Dermis microvascular lymphatic vessel endothelial cell (primary cell): ENCODE measurements at places on chromosomes 4 and X. TPM values are rescaled to one million over a fixed set of nuclear protein-coding genes. Genes with fewer than 3 reads are reported as not detected.

The CENPVL2 gene
- not detected in 2 replicates for total RNA-seq

The UGT2B17 gene
- total RNA-seq, result not detected in 2 replicates

The EGFL6 gene
- not detected in 2 replicates for total RNA-seq

The CT45A10 gene
- total RNA-seq, result not detected in 2 replicates

The STATH gene
- total RNA-seq, result not detected in 2 replicates

The PRSS12 gene
- total RNA-seq, result 5.9 and 17.8 TPM in 2 replicates

The PRR27 gene
- not detected in 2 replicates for total RNA-seq

The PAGE5 gene
- not detected in 2 replicates for total RNA-seq

The SUPT20HL2 gene
- not detected in 2 replicates for total RNA-seq

The POLR2B gene
- 70.9 and 83.7 TPM in 2 replicates for total RNA-seq

The VSIG4 gene
- not detected in 2 replicates for total RNA-seq

The GEMIN8 gene
- total RNA-seq, result 10.8 and 14.5 TPM in 2 replicates

The MAGEB2 gene
- total RNA-seq, result not detected in 2 replicates

The JCHAIN gene
- total RNA-seq, result not detected in 2 replicates

The ZCCHC18 gene
- total RNA-seq, result 1.2 and 3.3 TPM in 2 replicates

The KIT gene
- 1.2 and 3.7 TPM in 2 replicates for total RNA-seq

The TNIP3 gene
- under 0.01 TPM in 2 replicates for total RNA-seq

The LUZP4 gene
- total RNA-seq, result not detected in 2 replicates

The APOOL gene
- total RNA-seq, result 6.9 and 7.2 TPM in 2 replicates

The CYLC1 gene
- total RNA-seq, result not detected in 2 replicates

The DDX53 gene
- not detected in 2 replicates for total RNA-seq

The DLG3 gene
- 0.89 and 0.90 TPM in 2 replicates for total RNA-seq

The CITED1 gene
- 0.13 TPM in 2 replicates for total RNA-seq

The CTSO gene
- 4.9 and 10.7 TPM in 2 replicates for total RNA-seq

The HSFX3 gene
- total RNA-seq, result not detected in 2 replicates

The HCCS gene
- total RNA-seq, result 16.2 and 20.1 TPM in 2 replicates

The PARM1 gene
- 0.13 TPM in 1 of 2 replicates, not detected in the other for total RNA-seq

The VEGFD gene
- total RNA-seq, result 0.26 and 0.51 TPM in 2 replicates

The GABRB1 gene
- total RNA-seq, result not detected in 2 replicates

The RIBC1 gene
- total RNA-seq, result 0.13 TPM in 2 replicates

The FGF13 gene
- total RNA-seq, result 20.4 and 25.7 TPM in 2 replicates

The USP46 gene
- total RNA-seq, result 7.8 and 10.1 TPM in 2 replicates

The TMPRSS11D gene
- under 0.01 and 0.13 TPM in 2 replicates for total RNA-seq

The NAT8L gene
- under 0.01 TPM in 2 replicates for total RNA-seq

The AADAT gene
- total RNA-seq, result 0.51 and 1.4 TPM in 2 replicates

The PNMA5 gene
- not detected in 2 replicates for total RNA-seq

The KCND1 gene
- 0.13 and 0.25 TPM in 2 replicates for total RNA-seq

The PDZD11 gene
- 28.5 and 35.9 TPM in 2 replicates for total RNA-seq

The RNF175 gene
- total RNA-seq, result not detected in 2 replicates

The ADGRA3 gene
- total RNA-seq, result 8.6 and 15.3 TPM in 2 replicates

The NCAPG gene
- 8.9 and 29.3 TPM in 2 replicates for total RNA-seq

The ADH6 gene
- not detected in 2 replicates for total RNA-seq

The TMEM156 gene
- 0.25 and 0.39 TPM in 2 replicates for total RNA-seq

The NXF2B gene
- not detected in 2 replicates for total RNA-seq

The MAGEE1 gene
- 0.64 and 1.0 TPM in 2 replicates for total RNA-seq

The FAT1 gene
- total RNA-seq, result 0.90 and 2.3 TPM in 2 replicates

The CENPE gene
- 7.0 and 13.5 TPM in 2 replicates for total RNA-seq

The NLRP2B gene
- under 0.01 TPM in 2 replicates for total RNA-seq

The PAGE4 gene
- total RNA-seq, result not detected in 2 replicates

The RNF150 gene
- total RNA-seq, result 0.13 and 0.25 TPM in 2 replicates

The DCX gene
- total RNA-seq, result not detected in 2 replicates

The NXF2 gene
- not detected in 2 replicates for total RNA-seq

The ALPK1 gene
- total RNA-seq, result 1.0 and 1.2 TPM in 2 replicates

The HTN3 gene
- not detected in 2 replicates for total RNA-seq

The GTPBP6 gene
- total RNA-seq, result 28.2 and 33.2 TPM in 2 replicates

The RASL11B gene
- total RNA-seq, result not detected in 2 replicates

The BEX5 gene
- 0.90 and 1.6 TPM in 2 replicates for total RNA-seq

The FAAH2 gene
- total RNA-seq, result 0.89 and 1.4 TPM in 2 replicates

The IQCM gene
- total RNA-seq, result not detected in 2 replicates
